ENCODE measurements at places on chromosomes 7 and 10.

- peak; percentile 63 for DNase-seq
Observed at GRCh38 chr10:71205468-71205867, 6.9 kb upstream of the UNC5B start.

DNA sequence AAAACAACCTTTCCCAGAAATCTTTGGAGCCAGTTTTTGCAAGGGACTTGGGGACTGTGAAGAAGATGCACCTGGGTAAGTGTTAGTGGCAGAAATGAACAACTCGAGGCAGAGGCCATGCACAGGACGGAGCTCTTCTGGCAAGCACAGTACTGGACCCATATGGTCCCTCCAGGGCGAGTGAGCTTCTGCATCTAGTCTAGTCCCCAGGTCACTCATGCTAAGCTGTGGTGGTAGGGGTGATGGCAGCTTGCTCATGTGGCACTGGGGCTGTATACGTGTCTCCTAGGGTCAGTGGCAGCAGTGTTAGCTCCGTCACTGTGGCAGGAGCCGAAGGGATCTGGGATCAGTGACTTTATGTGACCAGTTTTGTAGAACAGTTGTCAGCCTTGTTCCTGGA lies 9.3 kb upstream of the LRRC61 start:
- DNase-seq = no peak

- DNase-seq = no peak
Observed at GRCh38 chr7:29929018-29929807, 60.4 kb downstream of the SCRN1 start.

- no peak for DNase-seq
Observed at GRCh38 chr10:53808677-53809372, 992.2 kb downstream of the PCDH15 start.

DNA sequence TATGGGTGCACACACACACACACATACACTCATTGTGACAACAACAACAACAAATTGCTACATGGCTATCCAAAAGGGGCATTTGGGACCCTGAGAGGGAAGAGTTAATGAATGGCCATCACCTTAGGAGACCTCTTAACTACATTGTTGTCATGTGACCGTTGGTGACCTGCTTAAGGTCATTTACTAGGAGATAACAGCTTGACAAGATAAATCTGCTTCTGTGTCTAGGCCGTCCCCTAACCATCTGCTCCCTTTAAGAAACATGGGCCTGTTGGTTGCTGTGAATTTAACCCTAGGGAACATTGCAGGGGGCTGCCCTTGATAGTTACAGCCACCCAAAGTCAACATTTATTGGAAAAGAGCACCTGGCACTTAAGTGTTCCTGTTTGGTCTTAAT lies 29.7 kb downstream of the C1QL3 start:
- DNase-seq = no peak

- DNase-seq = no peak
Observed at GRCh38 chr7:91520645-91521044, 256.4 kb downstream of the FZD1 start.

DNA sequence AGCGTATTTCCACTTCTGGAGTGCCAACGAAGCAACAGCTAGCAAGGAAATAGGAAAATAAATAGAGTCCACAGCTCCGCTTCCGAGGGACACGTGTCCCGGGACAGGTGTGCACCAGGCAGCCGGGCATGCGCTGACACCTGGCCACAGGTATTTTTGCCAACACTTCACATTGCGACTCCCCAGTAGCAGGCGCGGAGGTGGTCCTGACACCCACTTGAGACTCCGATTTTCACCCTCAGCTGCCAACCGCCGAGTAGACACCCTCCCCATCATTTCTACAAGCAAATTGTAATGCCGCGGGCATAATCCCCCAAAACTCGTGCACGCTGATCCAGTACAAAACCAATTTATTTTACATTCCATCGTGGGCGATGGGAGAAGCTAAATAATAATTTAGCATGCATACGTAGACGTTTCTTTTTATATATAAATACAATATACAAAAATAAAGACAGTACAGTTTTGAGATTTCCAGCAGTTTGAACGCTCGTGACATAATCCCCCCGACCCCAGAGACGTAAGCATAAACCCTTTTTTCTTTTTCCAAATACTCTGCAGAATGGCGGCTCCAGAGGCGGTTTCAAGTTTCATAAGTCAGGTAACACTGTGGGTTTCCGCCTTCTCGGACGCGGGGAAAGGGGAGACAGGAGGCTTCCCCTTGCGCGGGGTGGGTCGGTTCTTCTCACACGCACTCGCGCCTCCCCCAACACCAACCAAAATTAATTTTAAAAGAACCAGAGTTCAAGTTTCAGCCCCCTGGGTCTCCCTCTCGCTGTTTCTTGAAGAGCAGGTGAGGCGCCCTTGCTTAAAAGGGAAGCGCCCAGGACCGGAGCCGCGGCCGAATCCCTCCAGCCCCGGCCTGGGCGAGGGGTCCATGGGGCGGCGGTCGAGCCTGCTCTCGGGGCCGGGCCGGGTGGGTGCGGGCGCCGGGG lies 5.7 kb downstream of the MNX1 start:
- no peak for DNase-seq

DNA sequence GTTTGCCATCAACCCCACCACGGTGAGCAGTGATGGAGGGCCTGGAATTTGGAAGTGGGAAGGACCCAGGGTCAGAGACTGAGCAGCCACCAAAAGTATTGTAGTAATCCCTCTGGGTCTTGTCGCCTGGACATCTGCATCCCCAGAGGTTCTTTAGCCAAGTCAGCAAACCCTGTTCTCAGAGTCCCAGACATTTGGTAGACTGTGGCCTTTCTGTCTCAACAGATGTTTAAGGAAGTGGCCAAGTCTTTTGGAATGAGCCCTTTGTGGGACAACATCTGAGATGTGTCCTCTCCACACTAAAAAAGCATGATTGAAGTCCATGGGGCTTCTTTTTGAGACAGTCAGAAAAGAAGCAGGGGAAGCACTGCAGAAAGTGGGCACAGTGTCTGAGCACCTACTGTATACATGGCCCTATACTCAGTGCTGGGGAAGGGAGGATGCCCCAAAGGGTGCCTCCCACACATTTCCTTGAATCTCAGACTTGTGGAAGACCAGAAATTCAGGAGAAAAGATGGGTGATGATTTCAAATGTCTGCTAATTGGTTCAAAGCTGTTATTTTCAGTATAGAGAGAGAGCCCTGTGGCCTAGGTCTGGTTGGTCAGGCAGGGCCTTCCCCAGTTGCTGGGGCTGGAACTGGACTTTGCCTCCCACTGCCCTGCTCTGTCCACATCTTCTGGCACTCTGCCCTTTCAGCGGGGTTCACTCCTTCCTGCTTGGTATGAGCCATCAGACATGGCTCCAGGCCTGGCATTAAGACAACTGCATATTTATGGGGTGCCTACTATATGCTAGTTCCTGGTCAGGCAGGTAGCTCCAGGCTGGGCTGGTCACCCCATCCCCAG lies 26.5 kb upstream of the VSIR start:
- DNase-seq = no peak

DNA sequence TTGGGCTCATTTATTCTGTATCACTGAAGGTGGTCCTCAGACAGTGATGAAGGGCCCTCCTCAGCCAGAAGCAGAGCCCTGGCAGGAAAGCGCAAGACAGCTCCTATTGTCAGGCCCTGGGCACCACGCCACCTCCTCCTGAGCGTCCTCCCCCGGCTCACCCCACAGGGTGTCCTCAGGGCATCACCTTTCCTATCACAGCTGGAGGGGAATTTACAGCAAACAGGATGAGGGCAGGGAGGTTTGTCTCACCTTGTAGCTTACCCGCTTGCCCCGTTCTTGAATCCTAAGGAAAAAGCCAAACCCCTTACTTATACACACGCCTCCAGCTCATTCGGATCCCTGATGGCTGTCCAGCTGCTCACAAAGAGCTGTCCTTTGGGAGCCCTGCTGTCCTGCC lies 50.2 kb upstream of the LANCL2 start:
- DNase-seq = no peak

- peak; percentile 44 for DNase-seq
Observed at GRCh38 chr7:18467011-18467410, 28.5 kb upstream of the HDAC9 start.

- no peak for DNase-seq
Observed at GRCh38 chr7:80415522-80415921, 96.3 kb downstream of the GNAT3 start.

DNA sequence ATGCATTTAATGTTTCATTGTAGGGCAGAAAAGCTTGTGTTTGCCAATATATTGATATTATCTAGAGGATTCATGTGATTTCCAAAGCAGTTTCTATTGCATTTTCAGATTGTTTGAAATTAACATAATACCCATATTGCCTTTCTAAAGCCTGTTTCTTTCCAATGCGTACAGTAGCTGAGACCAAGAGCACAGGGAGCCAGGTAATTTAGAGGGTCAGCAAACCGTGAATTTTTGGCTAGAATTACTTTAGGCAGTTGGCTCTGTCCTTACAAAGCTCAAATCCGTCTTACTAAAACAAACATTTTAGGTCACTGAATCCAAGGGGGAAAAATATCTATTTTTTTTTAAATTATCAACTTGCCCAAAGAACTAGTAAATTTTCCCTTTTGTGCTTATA lies 604.9 kb upstream of the ADARB2 start:
- DNase-seq = no peak

GRCh38 chr7:150668472-150668911 lies 17.0 kb upstream of the GIMAP2 start:
- no peak for DNase-seq

GRCh38 chr10:128576943-128577670 lies 450.9 kb upstream of the MKI67 start:
- no peak for DNase-seq

DNA sequence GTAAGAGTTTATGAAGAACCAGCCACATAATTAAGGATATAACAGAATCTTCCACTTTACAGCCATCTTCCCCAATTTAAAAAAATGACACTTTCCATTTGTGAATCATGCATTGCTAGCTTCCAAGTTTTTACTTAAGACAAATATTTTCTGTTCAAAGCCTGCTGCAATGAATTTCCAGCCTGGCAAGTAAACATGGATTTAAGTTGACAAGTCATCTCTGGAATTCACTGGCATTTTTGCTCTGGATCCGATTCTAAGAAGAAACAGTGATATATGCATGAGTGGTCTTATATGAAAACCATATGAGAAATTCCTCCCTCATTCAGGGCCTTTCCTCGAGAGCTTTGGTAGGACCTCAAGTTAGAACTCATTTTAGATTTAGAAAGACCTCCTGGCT lies 116.1 kb upstream of the CDCA7L start:
- peak; percentile 4 for DNase-seq

DNA sequence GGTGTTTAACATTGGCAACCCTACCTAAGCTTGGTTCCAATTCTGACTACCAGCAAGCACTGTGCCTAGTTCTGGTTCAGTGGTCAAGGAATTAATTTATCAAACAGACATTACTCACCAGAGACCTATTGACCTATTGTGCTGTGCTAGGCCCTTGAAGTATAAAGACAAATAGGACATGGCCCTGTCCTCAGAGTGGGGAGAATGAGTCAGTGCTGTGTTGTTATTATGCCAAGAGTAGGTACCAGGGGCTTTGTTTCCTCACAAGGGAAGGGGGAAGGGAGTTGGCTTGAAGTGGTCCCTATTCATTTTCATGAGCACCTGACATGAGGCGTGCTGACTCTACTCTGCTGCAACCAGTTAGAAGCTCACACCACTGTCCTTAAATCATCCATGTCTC lies 62.6 kb upstream of the PLPP4 start:
- peak; percentile 46 for DNase-seq

DNA sequence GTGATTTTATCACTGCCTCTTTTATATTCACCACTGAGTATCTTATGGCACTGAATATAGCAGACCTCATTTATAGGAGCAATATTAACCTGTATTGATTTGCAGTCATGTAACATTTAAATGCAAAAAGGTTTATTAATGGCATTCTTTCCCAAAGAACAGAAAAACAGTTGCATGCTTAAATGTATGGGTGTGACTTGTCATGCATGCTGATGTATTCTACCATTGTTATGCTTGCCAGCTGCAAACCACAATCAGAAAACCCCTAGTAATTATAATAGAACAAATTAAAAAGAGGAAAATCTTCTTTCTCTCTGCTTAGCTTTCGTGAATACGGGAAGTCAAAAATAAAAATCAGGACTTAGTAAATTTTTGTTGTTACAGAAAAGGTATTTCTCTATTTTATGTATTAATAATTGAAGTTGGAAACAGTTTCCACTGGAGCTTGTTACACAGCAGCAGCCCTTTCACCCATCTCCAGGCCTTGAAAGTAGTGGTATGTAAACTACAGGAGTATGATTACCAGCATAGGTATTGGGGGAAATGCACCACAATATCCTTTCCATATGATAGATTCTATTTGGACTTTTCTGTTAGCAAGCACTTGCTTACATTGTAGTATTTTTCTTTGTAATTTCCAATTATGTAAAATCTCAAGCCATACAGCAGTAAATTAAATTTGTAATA lies 147.4 kb upstream of the TEX47 start:
- DNase-seq = no peak

DNA sequence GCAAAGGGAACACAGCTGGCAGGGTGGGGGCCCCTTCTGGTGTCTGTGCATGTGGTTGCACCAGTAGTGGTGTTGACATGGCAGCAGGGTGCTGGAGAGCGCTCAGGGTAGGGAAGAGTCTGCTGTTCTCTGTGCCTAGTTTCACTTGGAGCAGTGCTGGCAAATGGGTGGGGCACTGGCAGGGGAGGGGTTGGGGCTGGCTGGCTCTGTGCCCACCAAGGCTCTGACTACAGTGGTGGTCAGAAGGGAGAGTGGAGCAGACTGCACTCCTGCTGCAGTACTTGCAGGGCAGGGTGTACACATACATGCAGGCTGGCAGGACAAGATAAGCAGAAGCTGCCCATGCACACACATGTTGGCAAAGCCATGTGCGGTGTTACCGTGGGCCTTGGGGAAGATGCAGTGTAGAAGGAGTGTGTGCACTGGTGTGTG lies 18.2 kb downstream of the FAM25A start:
- no peak for DNase-seq

- peak; percentile 95 for DNase-seq
Observed at GRCh38 chr10:103772096-103772845, 83.1 kb downstream of the SH3PXD2A start.

- DNase-seq = peak; percentile 53
Observed at GRCh38 chr7:137040745-137041144, 172.3 kb downstream of the CHRM2 start.

DNA sequence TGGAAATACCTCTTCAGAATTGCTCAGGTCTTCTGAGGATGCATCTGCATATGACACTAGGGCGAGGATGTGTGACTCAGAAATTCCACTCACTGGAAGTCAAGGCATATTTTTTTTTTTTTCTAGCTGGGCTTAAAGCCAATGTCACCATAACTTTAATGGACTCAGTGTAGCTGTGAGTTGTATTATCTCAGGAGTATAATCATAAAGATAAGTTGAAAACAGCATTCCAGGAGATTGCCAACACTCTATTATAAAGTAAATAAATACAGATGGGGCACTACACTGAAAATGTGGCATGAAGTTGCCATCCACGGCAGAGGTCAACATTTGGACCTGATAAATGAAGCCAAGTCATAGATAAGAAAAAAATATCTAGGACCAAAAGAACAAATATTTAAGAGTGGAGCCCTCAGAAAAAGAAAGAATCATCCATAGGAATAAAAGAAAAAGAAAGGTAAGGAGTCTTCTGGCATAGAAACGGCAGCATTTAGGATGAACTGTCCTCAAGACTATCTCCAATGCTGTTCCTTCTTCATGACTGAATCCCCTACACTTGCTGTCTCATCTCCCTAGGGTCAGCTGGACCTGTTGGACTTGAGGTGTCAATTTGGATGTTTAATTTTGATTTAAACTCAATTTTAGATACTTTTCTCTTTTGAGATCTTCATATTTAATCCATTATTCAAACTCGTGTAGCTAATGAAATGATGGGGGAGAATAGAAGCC lies 72.9 kb upstream of the CAV2 start:
- DNase-seq = peak; percentile 83

Measured in astrocyte (in vitro differentiated cells and primary cell).